ENCODE measurements at places on chromosomes 1 and 21.

- DNase-seq: no peak
Measured at GRCh38 chr1:183285746-183286145, 99.7 kb downstream of the LAMC2 start.

DNA sequence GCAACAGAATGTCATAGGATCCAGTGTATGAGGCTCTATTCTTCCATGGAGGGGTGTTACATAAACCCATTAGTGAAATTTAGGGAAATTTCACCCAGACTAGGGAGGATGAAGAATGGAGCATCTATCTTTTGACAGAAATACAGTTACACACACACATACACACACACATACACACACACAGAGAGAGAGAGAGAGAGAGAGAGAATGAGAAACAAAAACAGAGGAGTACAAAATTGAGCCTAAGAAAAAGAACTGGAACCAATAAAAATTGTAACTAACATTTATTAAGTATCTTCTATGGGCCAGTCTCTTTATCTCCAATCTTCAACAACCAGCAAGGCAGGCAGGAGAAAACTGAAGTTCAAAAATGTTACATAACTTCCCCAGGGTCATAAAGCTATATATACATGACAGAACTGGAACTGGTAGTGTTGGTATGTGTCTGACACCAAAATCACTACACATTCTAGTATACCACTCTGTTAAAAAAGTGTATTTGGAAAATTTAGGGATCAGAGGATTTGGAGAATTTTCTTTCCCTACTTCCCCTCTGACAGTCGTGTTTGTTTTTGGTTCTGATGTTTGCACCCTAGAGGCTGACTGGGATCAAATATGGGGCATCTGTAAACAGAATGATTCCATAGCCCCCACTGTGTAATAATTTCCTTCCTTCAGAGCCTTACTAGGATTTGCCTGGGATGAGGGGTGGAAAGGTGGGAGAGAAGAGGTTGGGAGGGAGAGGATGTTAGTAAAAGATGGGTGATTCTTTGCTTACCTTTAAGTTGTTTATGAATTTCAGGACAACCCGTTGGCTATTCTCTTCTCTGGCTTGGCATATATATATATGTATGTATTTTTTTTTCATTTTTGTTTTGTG lies 1.0 kb upstream of the ZFYVE9 start:
- DNase-seq: no peak

- no peak for DNase-seq
Measured at GRCh38 chr1:22816067-22816775, 105.6 kb downstream of the EPHB2 start.

DNA sequence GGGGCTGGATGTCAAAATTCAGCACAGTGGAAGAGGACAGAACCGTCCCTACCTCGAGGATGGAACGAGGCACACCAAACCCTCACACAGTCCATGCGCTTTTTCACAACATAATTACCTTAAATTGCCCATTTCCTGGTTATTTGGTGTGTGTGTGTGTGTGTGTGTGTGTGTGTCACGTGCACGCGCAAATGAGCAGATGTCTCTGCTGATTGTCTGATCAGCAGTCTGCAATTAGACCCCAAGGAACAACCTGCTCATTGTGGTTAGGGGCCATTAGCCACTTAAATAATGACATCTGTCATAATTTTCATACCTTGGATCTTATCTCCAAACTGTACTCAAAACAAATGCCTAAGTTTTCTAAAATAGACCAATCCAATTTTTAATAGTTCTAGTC lies 23.2 kb downstream of the AVPR1B start:
- no peak for DNase-seq

- no peak for DNase-seq
Measured at GRCh38 chr1:156372265-156372586, 3.2 kb downstream of the RHBG start.

- DNase-seq: no peak
Measured at GRCh38 chr1:114021665-114022099, 42.4 kb downstream of the OLFML3 start.

- no peak for DNase-seq
Measured at GRCh38 chr1:56495538-56495937, 83.8 kb downstream of the PLPP3 start.

DNA sequence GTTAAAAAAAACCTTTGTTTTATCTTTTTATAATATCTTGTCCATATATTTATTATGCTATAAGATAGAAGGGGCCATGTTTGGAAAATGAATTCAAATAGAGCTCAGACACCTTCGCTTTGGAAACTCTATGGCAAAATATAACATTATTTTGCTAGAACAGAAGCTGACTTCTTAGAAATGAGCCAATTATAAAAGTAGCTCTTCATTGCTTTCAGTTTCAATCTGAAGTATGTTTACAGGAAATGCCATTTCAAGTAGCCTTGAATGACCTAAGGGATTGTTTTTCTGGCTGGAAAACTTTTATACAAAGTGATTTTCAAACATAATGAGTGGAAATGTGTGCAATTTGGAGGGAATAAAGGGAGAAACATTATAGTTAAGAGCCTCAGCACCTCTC lies 37.8 kb upstream of the GBP5 start:
- DNase-seq: no peak

- no peak for DNase-seq
Measured at GRCh38 chr1:164746632-164747031, 187.6 kb downstream of the PBX1 start.
